Neural crest cell (in vitro differentiated cells): ENCODE measurements at places on chromosomes 3 and 15.

GRCh38 chr3:171108066-171108465 is 81.5 kb upstream of the SLC2A2 start:
- no peak for DNase-seq

DNA sequence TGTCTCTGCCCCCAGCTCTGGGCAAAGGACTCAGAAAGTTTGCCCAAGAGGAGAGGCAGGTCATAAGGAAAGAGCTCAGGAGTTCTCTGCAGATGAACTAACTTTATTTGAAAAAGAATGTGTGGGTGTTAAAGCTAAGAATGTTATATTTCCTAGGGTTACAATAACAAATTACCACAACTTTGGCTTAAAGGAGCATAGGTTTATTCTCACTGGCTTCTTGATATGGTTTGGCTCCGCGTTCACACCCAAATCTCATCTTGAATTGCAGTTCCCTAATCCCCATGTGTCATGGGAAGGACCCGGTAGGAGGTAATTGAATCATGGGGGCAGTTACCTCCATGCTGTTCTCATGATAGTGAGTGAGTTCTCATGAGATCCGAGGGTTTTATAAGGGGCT is 383.7 kb upstream of the CFAP20DC start:
- no peak for DNase-seq

GRCh38 chr3:183085634-183086390 is 13.5 kb downstream of the MCCC1 start:
- DNase-seq, result peak; percentile 14

DNA sequence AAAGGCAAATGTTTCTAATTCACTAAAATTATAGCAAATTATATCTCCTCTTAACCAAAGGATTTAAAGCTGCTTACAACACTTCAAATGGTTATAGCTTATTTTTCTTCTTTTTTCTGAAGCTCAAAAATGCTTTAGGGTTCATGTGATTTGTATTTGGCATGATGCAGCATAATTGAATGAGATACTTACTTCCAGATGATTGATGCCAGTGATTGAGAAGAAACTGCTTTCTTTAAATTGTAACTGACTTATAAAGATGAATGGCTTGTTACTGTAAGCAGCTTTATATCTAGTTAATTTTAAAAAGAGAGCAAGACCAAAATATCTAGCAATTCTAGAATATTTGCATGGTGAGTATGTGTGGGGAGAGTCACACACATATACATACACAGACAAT is 270.7 kb upstream of the THRB start:
- DNase-seq, result no peak

DNA sequence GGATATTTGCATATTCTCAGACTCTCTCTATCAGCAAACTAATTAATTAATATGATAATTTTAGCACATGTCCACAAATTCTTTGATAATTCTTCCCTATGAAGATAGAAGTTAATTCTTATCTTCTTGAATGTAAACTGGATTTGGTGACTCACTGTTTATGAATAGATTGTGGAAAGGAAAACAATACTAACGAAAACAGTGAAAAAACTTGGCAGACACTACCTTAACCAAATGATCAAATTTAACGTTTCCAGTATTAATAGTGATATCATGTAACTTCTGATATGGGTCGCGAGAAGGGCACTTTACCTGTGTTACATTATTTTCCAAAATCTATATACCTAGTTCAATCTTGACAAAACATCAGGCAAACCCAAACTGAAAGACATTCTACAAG is 401.0 kb downstream of the SI start:
- DNase-seq, result no peak

GRCh38 chr15:44082558-44083157 is 112.4 kb downstream of the FRMD5 start:
- no peak for DNase-seq

GRCh38 chr3:171168551-171168950 is 142.0 kb upstream of the SLC2A2 start:
- DNase-seq, result no peak

GRCh38 chr15:86608461-86609205 is 529.0 kb downstream of the AGBL1 start:
- no peak for DNase-seq

DNA sequence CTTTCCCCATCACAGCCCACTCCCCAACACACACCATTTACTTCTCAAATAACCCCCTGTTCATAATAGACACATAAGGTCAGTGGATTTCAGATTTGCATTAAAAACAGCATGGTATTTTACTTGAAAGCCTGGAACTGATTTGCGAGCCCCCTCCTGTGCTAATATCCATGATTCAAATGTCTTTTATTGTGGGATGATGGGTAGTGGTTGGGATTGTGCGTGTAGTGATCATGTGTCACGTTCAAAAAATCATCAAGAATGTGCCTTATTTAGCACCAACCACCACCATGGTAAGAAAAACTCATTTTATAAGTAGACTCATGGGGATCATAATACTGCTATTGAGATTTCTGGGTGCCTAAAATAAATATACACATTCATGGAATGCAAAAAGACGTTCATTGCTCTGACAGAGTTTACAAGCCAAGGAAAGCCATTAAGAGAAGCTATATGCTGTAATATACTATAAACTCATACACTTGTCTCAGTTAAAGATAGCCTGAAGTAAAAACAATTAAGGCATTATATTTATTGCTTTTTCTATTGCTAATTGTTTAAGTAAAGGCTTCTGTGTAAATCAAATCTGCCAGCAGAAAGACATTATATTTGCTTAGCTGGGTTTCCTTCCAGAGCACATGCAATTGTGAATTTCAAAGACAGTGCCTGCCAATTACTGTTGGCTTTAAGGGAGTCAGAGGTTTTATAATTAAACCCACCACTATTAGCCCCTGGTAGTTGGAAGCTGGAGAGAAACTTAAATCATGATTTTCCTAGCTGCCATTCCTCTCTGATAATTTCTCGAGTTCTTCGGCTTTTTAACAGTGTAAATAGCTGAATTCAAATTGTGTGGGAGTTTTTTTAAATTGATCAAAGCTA is 4.0 kb downstream of the TRAT1 start:
- DNase-seq, result no peak

- no peak for DNase-seq
Measured at GRCh38 chr3:177396733-177397132, 199.5 kb upstream of the TBL1XR1 start.

DNA sequence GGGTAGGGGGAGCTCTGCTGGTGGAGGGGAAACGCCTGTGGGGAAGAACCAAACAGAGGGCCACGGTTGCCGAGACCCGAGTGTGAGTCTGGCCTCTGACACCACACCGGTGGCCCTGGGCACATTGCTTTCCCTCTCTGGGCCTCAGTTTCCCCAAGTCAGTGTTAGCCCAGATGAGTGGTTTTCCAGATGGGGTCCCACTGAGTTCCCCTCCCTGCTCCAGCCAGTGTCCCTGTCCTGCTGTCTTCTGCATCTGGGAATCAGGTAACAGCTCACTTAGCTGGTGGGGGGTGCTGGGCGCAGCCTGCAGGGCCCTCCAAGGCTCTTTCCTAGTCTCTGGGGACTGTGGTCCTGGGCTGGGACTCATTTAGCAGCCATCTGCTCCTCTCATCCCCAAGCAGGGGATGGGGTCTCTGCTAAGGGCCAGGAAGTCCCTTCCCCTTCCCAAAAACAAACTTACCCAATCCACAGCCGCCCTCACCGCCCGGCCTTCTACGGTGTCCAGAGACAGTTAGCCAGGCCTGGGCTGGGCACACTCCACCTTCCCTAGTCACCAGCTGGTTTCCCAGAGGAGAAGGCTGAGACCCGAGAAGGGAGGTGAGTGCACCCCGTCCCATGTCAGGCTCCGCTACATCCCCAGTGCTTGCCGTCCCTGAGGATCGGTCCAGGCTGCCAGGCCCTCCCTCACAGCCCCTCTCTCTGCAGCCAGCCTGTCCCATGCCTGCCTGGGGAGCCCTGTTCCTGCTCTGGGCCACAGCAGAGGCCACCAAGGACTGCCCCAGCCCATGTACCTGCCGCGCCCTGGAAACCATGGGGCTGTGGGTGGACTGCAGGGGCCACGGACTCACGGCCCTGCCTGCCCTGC is 676 bp downstream of the GP9 start:
- DNase-seq, result no peak

DNA sequence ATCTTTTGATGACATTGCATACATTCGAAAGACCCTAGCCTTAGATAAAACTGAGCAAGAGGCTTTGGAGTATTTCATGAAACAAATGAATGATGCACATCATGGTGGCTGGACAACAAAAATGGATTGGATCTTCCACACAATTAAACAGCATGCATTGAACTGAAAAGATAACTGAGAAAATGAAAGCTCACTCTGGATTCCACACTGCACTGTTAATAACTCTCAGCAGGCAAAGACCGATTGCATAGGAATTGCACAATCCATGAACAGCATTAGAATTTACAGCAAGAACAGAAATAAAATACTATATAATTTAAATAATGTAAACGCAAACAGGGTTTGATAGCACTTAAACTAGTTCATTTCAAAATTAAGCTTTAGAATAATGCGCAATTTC is 16.7 kb downstream of the KCNMB3 start:
- no peak for DNase-seq

DNA sequence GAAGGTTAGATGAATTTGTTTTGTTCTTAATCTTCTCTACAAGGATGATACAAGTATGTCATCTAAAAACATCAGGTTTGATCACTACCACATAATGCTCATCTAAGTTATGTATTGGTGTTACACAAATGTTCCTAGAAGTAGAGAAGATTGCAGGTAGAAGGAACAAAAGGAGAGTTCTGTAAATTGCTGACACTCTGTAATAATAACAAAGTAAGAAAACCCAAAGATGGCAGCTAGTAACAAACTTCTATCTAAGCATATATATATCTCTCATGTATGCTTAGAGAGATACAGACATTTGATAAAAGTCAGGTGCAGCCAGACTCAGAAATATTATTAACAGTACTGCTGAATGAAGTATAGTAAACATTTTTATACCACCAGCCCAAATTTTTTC is 20.2 kb upstream of the CFAP44 start:
- DNase-seq, result no peak

DNA sequence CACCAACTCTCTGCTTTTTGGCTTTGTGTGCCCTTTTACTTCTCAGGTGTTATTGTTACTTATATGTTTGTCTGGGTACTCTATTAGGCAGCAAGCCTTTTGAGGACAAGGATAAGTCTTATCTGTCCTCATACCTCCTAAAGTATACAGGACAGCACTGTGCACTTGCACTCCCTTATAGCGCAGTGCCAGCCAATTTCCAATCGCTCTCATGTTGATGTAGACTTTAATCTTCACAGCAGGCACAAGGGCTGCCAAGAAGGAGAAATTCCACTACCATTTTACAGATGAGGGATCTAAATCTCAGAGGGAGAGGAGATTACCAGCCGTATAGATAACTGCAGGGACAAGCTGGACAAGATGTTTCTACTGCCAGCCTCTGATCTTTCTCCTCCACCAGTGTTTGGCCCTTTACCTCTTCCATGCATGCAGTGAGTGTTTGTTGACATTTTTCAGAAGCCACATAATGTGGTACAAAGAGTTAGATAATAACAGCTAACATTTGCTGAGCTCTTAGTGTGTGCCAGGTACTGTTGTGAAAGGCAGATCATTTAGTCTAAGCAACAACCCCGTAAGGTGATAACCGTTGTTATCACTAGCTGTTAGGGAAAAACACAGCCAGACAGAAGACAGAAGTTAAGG is 30.1 kb downstream of the SST start:
- DNase-seq, result no peak

DNA sequence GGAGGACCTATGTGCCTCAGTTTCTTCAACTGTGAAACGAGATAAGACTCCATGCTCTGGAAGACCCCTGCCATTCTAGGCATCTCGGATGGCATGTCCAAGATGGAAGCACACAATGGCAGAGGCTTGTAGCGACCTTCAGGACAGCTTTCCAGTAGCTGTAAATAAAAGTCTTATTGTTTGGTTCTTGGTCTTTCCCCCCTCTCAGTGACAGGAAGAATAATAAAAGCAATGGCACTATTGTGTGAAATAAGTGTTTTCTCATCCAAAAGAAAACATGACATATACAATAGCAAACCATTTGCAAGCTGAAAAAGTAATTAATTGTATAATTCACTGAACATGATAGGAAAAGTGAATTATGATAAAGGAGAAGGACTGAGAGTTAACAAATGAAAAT is 32.5 kb upstream of the CD47 start:
- no peak for DNase-seq

- DNase-seq, result no peak
Measured at GRCh38 chr3:170564664-170565063, 21.2 kb downstream of the SLC7A14 start.

DNA sequence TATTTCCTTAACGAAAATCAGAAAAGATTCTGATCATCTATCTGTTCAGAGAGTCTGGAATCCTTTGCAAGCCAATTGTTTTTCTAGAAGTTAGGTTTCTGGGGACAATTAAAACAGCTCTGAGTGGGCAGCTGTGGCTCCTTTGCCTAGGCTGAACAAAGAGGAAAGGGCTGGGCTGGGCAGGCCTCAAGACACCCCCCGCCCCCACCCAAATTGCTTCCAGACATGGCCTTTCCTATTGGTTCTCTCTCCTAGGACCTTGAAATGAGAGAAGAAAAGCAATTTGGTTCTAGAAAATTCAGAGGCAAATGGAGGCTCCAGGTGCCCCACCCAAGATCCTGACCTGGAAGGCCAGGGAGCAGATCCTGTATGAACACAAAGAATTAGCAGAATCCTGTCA is 2.3 kb upstream of the ADPGK start:
- DNase-seq, result no peak

DNA sequence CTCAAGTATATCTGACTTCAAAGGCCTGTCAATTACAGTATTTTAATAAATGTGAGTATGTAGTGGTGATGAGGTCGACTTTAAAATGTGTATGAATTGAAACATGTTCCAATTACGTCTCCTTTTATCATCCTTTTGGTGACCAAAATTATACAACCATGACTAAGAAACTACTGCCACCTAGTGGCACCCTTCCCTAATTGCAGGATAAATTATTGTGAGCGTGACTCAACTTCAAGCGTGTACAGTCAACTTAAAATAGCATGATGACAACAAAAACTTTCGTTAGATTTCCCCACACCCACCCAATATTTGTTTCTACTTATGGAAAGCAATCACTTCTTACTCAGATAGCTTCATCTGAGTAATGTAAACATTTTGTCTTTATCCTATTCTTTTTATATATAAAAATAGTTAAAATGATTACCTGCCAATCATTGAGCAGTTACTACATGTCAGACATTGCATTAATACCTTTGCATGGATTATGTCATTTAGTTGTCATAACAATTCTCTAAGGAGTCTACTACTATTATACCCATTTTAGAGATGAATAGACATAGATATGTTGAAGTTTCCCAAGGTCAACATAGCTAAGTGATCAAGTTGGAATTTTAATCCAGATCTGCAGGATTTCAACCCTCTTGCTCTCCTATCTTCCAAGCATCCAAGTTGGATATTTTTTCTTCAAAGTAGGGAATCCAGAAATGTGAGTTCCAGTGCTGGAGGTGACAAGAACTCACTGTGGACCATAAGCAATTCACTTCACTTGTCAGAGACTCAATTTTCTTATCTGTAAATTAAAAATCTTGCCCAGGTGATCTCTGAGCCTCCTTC is 106.0 kb downstream of the MEX3B start:
- DNase-seq, result peak; percentile 36

- DNase-seq, result no peak
Measured at GRCh38 chr15:61681676-61682075, 378.6 kb downstream of the VPS13C start.
